GM23248 (cell line): ENCODE measurements at places on chromosomes 2 and 18. TPM values are rescaled to one million over a fixed set of nuclear protein-coding genes. Genes with fewer than 3 reads are reported as not detected.

- H3K4me1 ChIP-seq: peaks cover 59% of the 10 kb centered on the region
- H3K27me3 ChIP-seq: no peaks in the 10 kb centered on the region
- H3K4me3 ChIP-seq: no peak overlapping the region
- no peak overlapping the region for H3K27ac ChIP-seq
Measured at GRCh38 chr2:109239720-109240119, 110.7 kb downstream of the SH3RF3 start.

- no peaks in the 10 kb centered on the region for H3K36me3 ChIP-seq
- DNase-seq: no peak
- no peaks in the 10 kb centered on the region for H3K27me3 ChIP-seq
- no peak overlapping the region for H3K27ac ChIP-seq
- H3K4me3 ChIP-seq: no peak overlapping the region
- H3K4me1 ChIP-seq: peaks cover 21% of the 10 kb centered on the region
Measured at GRCh38 chr2:20511130-20511529, 64.3 kb downstream of the RHOB start.

DNA sequence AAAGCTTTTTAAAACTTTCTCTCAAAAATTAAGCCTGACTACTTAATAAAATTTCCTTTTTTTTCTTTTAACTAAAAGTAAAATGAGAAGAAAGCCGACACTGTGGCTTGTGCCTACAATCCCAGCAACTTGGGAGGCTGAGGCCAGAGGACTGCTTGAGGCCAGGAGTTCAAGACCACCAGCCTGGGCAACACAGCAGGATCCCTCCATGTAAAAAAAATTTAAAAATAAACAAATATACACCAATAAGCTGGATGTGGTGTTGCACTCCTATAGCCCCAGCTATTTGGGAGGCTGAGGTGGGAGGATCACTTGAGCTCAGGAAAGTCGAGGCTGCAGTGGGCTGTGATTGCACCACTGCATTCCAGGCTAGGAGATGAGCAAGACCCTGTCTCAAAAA is 37.4 kb downstream of the HNRNPLL start:
- no peak for DNase-seq
- no peak overlapping the region for H3K4me3 ChIP-seq
- H3K4me1 ChIP-seq: no peaks in the 10 kb centered on the region
- H3K27me3 ChIP-seq: no peaks in the 10 kb centered on the region
- no peak overlapping the region for H3K27ac ChIP-seq
- peaks cover 75% of the 10 kb centered on the region for H3K36me3 ChIP-seq

GRCh38 chr2:64021578-64021977 is 2.4 kb upstream of the VPS54 start:
- peaks cover 18% of the 10 kb centered on the region; the same call in 1 of the 2 replicates for H3K4me1 ChIP-seq
- H3K27ac ChIP-seq: no peak overlapping the region
- no peaks in the 10 kb centered on the region for H3K36me3 ChIP-seq
- DNase-seq: no peak
- no peak overlapping the region for H3K4me3 ChIP-seq

The MPP4 gene
- 3.8 and 5.3 TPM in 2 replicates for total RNA-seq

The TLX2 gene
- not detected in 2 replicates for total RNA-seq

GRCh38 chr2:182615036-182615435 is 101.0 kb upstream of the DNAJC10 start:
- no peak overlapping the region for H3K4me3 ChIP-seq
- H3K36me3 ChIP-seq: no peaks in the 10 kb centered on the region
- peak overlapping the region; percentile 11; the same call in 1 of the 2 replicates for H3K27ac ChIP-seq

DNA sequence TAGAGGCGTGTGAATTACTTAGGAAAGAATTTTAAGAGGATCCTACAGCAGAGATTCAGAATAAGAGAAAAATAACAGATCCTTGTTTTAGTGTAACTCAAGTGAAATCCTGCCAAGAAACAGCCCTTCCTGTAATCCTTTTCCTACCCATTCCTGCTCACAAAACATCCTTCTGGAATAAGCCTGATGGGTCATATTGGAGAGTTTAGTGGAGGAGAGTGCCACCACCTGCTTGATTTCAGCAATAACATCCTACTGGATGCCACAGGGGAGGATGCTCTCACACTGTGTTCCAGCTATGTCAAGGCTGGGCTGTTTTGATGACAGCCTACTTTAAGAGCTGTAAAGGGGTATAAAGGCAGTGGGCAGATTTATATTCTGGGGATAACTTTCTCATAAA is 54.8 kb upstream of the CCDC178 start:
- no peak overlapping the region for H3K4me3 ChIP-seq
- no peak overlapping the region for H3K27ac ChIP-seq
- DNase-seq: peak; percentile 5
- H3K4me1 ChIP-seq: no peaks in the 10 kb centered on the region
- 0 out of 2 replicates have a peak, but pooled peaks cover 3% of the 10 kb centered on the region for H3K27me3 ChIP-seq

DNA sequence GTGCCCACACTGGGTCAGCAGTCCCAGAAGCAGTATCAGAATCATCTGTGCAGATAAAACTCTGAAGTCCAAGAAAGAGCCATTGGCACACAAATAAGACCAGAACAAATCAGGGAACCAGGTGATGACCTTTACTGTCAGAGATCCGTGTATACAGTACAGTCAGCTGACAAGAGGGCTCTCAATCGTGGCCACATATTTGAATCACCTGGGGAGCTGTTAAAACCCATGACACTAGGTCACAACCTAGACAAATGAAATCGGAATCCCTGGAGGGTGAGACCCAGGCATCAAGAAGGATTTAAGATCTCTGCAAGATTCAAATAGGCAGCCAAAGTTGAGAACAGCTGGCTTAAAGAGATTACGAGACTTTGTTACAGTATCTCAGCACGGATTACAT is 807.1 kb downstream of the RNF144A start:
- H3K4me3 ChIP-seq: no peak overlapping the region
- no peaks in the 10 kb centered on the region for H3K36me3 ChIP-seq
- no peak overlapping the region for H3K27ac ChIP-seq
- H3K27me3 ChIP-seq: no peaks in the 10 kb centered on the region

DNA sequence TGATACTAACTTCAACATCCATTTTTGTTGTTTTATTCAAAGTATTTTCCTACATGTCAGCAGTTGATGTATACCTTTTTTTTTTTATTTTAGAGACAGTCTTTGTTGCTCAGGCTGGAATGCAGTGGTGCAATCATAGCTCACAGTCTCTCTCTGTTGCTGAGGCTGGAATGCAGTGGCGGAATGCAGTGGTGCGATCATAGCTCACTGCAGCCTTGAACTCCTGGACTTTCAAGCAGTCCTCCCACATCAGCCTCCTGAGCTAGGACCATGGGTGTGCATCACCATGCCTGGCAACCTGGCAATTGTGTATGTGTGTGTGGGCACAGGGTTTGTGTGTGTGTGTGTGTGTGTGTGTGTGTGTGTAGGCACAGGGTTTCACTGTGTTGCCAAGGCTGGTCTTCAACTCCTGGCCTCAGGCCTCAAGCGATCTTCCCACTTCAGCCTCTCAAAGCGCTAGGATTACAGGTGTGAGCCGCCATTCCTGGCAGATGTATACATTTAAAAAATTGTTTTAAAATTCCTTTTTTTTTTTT is 24.8 kb downstream of the SANBR start:
- peak; percentile 12 for DNase-seq
- H3K27me3 ChIP-seq: no peaks in the 10 kb centered on the region
- no peak overlapping the region for H3K27ac ChIP-seq
- H3K4me1 ChIP-seq: no peaks in the 10 kb centered on the region

The GPR45 gene
- total RNA-seq: not detected in 2 replicates

GRCh38 chr2:169999054-169999453 is 171.8 kb downstream of the UBR3 start:
- H3K27ac ChIP-seq: peak overlapping the region; percentile 23; the same call in 1 of the 2 replicates
- peaks cover 12% of the 10 kb centered on the region; the same call in 1 of the 2 replicates for H3K4me1 ChIP-seq
- peaks cover 6% of the 10 kb centered on the region for H3K36me3 ChIP-seq

GRCh38 chr2:18336975-18337374 is 223.5 kb downstream of the RDH14 start:
- no peak overlapping the region for H3K4me3 ChIP-seq
- H3K27me3 ChIP-seq: no peaks in the 10 kb centered on the region
- peaks cover 13% of the 10 kb centered on the region for H3K4me1 ChIP-seq

The CTAGE1 gene
- 0.11 TPM in 1 of 2 replicates, not detected in the other for total RNA-seq

The TUBA4B gene
- not detected in 2 replicates for total RNA-seq
